ENCODE measurements at places on chromosomes 4 and X.
A peak's percentile ranks its signal among the peaks of the same experiment; 100 is the strongest.

- DNase-seq, result no peak
Observed at GRCh38 chr4:108337923-108338322, 169.2 kb upstream of the LEF1 start.

GRCh38 chr4:4831825-4832224 lies 27.6 kb upstream of the MSX1 start:
- DNase-seq, result no peak

GRCh38 chr4:83855044-83855443 lies 319.1 kb downstream of the GPAT3 start:
- no peak for DNase-seq

- no peak for DNase-seq
Observed at GRCh38 chr4:158624889-158625478, 46.7 kb downstream of the C4orf46 start.

DNA sequence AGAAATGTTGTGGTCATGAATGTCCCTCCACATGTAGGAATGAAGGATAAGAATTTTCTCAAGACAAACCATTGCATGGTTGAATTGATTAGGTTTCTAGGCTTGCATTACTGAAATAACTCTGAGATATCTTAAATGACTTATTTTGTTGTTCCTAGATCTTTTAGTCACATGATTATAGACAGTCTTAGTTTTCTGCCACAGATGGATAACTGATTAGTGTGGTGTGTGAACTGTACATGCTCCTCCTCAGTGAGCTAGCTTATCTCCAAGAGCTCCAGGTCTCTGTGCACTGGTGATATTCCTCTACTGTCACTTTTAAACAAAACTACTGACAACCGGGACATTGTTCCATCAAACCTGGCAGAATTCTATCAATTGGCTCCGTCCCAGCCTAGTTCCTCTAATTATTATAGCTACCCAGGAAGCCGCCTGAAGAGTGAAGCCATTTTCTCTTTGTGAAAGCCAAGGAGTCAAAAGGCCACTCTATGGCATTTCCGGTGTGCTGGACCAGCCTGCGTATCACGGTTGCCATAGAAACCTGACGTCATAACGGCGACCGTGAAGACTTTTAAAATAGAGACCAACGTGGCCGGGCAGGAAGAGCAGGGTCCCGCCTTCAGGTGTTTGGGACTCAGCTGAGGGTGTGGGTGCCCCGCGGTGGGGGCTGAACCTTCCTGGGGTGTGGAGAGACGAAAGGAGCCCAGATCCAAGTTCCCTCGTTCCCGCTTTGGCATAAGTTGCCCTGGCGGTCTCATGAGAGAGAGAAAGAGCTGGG lies 28.1 kb downstream of the BEX3 start:
- peak; percentile 30 for DNase-seq

DNA sequence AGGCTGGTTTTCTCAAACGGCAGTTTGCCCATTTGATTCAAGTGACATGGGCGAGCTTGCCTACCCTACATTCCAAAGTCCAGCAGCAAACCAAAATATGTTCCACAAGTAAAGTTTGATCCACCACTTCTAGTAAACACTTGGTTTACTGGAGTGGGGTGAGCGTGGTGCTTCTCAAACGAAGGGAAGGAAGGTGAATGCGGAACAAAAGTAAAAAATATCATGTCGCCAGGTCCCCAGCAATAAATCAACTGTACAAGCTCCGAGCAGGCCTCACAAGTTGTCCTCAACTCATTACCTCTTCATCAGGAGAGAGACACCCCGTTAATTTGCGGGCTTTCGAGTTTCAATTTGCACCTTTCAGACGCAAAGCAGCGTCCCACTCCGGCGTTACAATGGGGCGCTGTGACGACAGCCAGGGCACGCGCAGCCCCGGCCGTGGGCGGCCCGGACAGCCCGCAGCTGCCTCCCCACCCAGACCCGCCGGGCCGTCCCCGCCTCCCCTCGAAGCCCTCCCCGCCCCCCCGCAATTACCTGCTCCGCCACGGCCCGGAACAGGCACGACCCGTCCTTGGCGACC lies 1.0 kb downstream of the OTUD4 start:
- peak; percentile 79 for DNase-seq

GRCh38 chr4:16530688-16531635 lies 304.7 kb upstream of the TAPT1 start:
- no peak for DNase-seq

GRCh38 chr4:83285055-83285407 lies 433 bp upstream of the COQ2 start:
- DNase-seq, result peak; percentile 12

- DNase-seq, result no peak
Observed at GRCh38 chrX:71990518-71990917, 79.9 kb downstream of the NHSL2 start.

GRCh38 chrX:133992882-133993281 lies 7.5 kb upstream of the GPC3 start:
- DNase-seq, result no peak

DNA sequence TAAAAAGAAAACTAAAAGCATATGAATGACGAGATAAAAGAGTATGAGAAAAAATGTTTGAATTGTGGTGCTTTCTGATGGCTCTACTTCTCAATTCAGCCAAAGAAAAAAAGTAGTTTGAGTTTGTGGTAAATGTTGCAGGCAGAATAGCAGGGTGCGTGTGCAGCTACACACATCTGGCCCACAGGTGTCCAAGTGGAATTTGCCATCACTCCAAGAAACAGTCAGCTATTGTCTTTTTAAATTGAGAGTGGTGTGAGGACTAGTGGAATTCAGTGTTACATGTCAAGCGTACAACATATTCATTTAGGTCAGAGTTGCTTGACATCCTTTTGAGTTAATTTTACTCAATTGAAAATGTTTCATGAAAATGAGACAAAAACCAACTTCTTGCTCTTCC lies 424.8 kb upstream of the MAD2L1 start:
- no peak for DNase-seq

- no peak for DNase-seq
Observed at GRCh38 chrX:29530501-29530900, 684.9 kb upstream of the MAGEB2 start.

All from CD4-positive, alpha-beta T cell treated with Interleukin-17A for 4 hours (primary cell).